PC-9 (cell line): ENCODE measurements at places on chromosomes 5 and 9. TPM values are rescaled to one million over a fixed set of nuclear protein-coding genes. Genes with fewer than 3 reads are reported as not detected.

DNA sequence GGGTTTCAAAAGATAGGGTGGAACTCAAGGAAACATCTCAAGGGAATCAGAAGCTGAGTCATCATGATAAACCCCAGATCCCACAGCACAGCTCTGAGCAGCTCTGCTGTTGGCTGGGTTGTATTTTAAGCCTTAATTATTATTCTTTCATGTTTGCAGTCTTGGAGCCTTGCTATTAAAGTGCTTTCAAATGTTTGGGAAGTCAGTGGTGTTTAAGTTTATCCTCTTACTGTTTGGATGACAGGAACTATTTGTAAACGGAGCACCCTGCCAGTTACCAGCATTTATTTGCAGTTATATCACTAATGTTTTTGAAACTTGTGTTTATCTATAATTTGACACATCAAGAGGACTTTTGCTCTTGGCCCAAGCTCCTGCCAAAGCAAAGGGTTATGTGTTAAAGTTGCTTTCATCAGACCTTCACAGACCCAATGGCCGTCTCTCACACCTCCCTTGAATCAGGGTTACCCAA is 141.1 kb upstream of the SPDL1 start:
- DNase-seq: no peak

ATP10B gene
- not detected in 2 replicates for total RNA-seq

ZBTB34 gene
- total RNA-seq: 8.2 and 9.0 TPM in 2 replicates

TIFAB gene
- total RNA-seq: not detected in 2 replicates

- DNase-seq: no peak
Measured at GRCh38 chr5:141778683-141779082, 96.7 kb upstream of the ARAP3 start.

GRCh38 chr9:89502038-89502601 is 4.2 kb upstream of the SEMA4D start:
- no peak for DNase-seq

DNA sequence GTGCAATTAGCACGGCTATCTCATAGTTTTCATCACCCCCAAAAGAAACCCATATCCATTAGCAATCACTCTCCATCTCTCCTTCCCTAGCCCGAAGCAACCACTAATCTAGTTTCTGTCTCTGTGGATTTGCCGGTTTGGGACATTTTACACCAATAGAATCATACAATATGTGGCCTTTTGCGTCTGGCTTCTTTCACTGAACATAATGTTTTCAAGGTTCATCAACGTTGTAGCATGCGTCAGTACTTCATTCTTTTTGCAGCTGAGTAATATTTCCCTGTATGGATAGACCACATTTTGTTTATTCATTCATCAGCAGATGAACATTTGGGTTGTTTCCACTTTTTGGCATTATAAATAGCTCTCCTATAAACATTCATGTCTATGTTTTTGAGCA is 75.4 kb upstream of the TBC1D2 start:
- no peak for DNase-seq

DNA sequence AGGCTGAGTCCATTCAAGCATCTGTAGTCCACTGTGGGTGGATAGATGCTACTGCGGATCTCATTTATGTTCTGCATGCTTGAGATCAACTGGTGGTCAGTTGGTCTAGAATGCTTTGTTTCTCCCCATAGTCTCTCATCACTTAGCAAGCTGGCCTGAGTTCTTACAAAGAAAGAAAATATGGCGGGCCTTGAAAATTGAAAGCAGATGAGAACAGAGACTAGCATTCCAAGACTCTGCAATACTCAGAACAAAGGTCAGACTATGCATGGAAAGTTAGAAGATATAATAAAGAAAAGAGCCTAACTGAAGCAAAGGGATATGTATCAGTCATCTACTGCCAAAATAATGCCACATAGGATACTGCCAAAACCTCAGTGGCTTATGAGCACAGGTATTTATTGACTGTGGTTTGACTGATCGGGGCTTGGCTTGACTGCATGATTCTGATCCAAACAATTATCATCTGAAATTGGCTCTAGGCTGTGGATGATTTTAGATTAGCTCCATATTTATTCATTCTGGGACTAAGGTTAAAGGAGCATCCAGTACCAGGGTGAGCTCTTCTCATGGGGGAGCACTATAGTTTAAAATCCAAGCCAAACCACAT is 258.9 kb downstream of the TAF11L14 start:
- no peak for DNase-seq

GRCh38 chr5:107958432-107958831 is 287.7 kb upstream of the EFNA5 start:
- no peak for DNase-seq

GRCh38 chr9:120619751-120620655 is 40.0 kb upstream of the CDK5RAP2 start:
- DNase-seq: peak; percentile 49

MZB1 gene
- 0.50 and 0.52 TPM in 2 replicates for total RNA-seq

DNA sequence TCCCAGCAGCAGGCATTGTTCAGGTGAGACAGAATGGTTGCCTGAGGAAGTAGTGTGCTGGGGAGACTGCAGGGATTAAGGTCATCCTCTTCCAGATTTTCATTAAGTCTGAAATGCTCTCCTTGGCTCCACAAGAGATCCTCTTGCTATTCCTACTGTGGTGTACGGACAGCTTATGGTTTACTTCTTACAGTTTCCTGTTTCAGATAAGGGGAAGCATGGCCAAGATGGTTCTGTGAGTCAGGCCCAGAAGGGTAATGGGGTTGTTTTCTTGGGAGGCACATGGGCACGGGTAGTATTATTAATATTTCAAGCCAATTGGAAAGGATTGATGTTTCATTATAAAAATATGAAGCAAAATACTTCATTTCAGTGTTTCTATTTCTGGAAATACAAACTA is 42.9 kb downstream of the GLRX start:
- DNase-seq: no peak

ZNF454 gene
- not detected in 2 replicates for total RNA-seq
